ENCODE measurements at places on chromosomes 4 and X.

- no peak for DNase-seq
Measured at GRCh38 chrX:18461431-18461830, 36.0 kb downstream of the CDKL5 start.

DNA sequence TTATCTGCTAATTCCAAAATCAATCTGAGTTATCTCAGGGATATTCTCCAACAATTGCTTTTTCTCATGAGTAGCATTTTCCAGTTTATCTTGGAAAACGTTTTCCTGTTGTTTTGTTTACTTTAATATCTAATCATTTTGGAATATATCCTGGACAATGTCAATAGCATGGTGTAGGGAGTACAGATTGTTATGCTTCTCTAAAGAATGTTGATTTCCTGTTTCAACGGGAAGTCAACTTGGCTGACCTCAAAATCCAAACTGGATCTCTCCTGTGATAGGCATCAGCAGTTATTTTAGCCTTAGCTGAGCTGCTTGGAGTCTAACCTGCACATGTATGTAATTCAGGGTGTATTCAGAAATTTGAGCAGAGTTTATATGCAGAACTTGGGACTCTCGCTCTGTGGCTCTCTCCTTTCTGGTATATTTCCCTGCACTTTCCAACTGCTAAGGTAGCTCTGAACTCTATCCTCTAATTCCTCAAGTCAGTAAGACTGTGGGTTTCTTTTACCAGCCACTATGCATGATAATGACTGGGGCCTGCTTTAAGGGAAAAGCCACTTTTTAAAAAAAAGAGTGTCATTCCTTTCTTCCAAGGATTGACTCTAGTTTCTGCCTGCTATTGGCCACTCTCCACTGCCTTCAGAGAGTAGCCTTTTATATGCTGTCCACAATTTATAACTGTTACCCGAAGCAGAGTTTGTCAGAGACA lies 7.7 kb downstream of the PRSS48 start:
- no peak for DNase-seq

- no peak for DNase-seq
Measured at GRCh38 chr4:122709236-122709635, 23.3 kb upstream of the BBS12 start.

- no peak for DNase-seq
Measured at GRCh38 chr4:57137261-57137660, 27.1 kb upstream of the IGFBP7 start.

GRCh38 chr4:151833174-151833573 lies 72.4 kb upstream of the GATB start:
- DNase-seq, result no peak

DNA sequence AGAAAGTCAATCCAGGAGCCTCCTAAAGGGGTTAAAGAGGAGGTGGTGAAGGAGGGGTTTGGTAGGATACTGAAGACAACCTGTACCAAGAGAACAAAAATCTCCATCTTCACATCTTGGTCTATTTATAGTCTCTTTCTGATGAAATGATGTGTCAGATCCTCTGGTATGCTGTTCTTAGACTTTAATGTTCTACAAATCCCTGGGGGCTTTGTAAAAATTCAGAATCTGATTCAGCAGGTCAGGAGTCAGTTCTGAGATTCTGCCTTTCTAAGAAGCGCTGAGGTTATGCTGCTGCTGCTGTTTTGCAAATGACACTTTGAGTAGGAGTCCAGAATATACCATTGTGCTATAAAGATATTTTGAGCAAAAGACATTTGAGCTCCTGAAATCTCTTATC lies 172.9 kb upstream of the GLRA2 start:
- DNase-seq, result no peak

DNA sequence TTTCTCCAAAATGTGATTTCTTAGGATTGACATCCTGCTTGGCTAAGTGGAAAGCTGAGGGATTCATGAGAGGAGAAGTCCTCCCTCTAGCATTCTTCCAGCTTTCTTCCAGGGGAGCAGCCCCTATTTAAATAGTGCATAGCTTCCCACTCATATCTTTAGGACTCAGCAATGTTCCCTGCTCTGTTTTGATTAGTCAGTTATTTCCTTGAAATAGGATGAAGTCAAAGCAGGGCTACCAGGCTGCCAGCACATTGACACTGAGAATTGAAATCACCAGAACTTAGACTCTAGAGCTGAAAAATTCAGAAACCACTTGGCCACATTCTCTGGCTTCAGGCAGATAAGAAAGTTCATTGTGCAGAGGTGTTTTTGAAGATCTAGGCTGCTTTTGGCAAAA lies 74.7 kb upstream of the SMAD1 start:
- no peak for DNase-seq

GRCh38 chr4:101031971-101032370 lies 315.4 kb downstream of the PPP3CA start:
- no peak for DNase-seq

GRCh38 chr4:123659262-123659661 lies 262.7 kb downstream of the SPRY1 start:
- no peak for DNase-seq

GRCh38 chrX:43643201-43643600 lies 12.9 kb upstream of the MAOA start:
- no peak for DNase-seq

GRCh38 chr4:37839426-37839825 lies 12.9 kb downstream of the PGM2 start:
- DNase-seq, result no peak

DNA sequence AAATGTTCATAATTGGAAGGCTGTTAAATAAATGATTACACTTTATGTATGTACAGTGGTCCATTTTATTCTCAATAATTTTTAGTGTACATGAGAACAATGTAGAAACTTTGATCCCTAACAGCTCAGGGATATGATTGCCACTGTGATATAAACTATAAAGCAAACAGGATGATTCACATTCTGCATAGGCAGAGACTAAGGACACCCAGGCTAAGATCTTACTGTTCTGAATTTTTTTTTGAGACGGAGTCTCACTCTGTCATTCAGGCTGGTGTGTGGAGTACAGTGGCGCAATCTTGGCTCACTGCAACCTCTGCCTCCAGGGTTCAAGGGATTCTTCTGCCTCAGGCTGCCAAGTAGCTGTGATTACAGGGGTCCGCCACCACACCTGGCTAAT lies 186.6 kb downstream of the PDGFC start:
- DNase-seq, result no peak

GRCh38 chrX:132501606-132502005 lies 12.8 kb upstream of the MBNL3 start:
- DNase-seq, result no peak
